ENCODE measurements at places on chromosomes 1 and 21.

DNA sequence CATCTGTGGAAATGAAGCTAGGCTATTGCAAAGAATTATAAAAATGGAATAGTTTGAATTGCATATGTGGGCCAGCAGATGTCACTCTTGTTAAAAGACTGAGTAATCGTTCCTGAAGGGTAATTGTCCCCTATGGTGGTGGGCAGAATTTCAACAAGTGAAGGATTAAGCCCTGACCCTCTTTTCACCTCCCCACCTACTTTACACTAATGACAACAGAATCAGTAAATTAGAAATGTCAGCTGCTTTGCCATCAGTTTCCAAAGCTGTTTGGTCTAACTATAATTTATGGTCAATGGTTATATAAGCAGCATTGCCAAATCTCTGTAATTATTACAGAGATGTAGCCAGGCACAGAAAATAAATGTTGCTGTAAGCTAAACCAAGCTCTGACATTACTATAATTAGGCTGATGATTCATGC, 898.6 kb downstream of the AMY1C start:
- DNase-seq: no peak

- DNase-seq: peak; percentile 74
Measured at GRCh38 chr1:227729881-227730629, 5.0 kb downstream of the JMJD4 start.

DNA sequence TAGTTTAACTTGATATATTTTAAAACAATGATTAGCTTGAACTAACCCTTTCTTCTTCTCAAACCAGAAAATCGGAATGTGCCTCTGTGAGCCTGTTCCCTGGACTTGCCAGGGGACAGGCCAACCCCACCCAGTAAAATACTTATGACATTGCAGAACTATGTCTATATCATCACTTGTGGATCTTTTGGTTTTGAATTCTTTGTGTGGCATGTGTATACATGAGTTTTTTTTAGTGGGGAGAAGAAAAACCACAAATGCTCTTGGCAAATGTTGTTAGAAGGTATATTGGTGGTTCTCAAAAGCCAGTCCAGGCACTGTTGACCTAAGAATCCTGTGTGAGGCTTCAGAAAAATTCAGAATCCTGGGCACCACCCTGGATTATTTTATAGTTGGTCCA, 347.4 kb downstream of the SIPA1L2 start:
- DNase-seq: no peak

- no peak for DNase-seq
Measured at GRCh38 chr1:8745749-8746390, 71.6 kb downstream of the RERE start.

DNA sequence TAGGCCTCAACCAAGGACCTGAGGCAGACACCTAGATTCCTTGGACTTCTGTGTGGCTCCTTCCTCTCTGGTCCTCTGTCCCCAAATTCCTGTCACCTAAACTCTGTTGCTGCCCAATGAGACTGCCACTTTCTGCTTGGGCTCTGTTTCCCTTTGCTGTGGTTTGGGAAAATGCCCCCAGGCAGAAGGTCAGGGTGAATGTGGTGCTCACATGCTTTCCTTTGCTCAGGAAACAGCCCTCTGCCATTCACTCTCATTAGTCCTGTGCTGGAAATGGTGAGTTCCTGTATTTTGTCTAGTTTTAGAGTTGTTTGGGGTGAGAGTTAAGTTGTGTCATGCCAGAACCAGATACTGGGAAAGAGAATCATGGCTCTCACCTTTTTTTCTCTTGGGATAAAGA, 22.7 kb upstream of the SHE start:
- DNase-seq: no peak

GRCh38 chr1:207805841-207806421, 54.1 kb downstream of the CD46 start:
- peak; percentile 98 for DNase-seq

DNA sequence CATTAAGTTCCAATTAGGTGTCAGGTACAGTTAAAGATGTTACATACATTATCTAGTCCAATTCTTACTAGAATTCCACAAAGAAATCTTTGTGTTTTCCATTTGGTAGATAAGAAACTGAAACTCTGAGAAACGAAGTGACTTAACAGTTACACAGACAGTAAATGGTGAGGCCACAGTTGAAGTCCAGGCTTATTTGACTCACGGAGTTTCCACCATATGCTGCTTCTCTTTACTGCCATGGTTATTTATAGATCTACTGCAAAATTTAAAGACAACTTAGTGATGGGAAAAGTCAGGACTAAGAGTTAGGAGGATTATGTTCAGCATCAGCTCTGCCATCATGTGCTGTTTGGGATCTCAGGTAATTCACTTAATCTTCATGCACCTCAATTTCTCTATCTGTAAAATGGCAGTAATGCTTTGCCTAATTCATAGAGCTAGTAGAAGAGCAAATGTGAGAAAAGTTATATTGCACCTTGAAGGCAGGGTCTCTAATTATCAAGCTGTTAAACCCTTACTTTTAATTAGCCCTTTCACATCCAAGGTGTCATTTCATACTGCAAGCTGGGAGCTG, 26.2 kb upstream of the SAMSN1 start:
- no peak for DNase-seq

DNA sequence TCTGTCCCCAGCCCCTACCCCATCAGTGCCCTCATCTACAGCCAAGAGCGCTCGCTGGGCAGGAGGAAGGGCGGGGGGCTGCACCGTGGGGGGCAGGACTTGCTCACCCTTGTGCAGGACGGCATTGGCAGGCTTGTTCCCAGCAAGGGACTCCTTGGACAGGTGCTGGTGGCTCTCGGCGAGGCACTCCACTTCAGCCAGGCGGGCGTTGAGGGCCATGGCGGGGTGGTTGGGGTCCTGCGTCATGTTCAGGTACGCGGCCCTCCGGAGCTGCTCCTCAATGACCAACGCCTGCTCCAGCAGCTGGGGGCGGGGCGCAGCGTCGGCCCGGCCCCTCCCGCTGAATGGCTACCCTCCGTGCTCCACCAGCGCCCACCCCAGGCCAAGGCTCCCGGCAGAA, 64.0 kb downstream of the KCNAB2 start:
- no peak for DNase-seq

DNA sequence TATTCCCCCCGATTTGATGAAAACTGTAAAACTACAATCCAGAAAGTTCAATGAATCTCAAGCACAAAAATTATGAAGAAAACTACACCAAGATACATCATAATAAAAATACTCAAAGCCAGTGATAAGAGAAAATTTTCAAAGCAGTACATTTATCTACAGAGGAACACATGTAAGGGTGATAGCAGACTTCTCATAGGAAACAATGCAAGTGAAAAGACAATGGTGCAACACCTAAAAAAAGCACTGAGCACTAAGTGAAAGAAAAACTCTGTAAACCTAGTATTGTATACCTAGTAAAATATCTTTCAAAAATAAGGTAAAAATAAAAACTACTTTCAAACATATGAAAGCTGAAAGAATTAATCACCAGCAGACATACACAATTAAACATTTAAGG, 76.1 kb upstream of the IRF2BP2 start:
- DNase-seq: peak; percentile 16

DNA sequence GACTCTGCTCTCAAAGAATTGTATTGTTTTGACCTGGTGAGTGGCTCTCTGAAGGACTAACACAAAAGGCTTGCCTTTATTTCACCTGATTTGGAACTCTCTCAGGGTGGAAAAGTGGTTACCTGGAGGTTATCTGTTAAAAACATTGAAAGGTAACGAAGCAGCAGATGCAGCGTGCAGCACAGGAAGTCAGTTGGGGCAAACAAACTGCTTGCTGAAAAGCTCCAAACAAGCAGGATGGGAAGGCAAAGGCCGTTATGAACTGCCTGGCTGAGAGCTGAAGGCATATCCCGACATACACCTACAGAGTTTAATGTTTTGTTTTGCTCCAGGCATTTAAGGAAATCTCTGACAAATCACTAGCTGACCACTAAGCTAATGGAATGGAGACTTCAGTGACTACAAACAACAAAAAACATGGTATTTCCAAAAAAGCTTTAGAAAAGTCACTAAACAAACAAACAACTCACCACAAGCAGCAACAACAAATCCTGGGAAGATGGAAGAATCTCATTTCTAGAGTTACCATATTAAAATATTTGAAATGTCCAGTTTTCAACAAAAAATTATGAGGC, 44.3 kb upstream of the BATF3 start:
- DNase-seq: no peak

DNA sequence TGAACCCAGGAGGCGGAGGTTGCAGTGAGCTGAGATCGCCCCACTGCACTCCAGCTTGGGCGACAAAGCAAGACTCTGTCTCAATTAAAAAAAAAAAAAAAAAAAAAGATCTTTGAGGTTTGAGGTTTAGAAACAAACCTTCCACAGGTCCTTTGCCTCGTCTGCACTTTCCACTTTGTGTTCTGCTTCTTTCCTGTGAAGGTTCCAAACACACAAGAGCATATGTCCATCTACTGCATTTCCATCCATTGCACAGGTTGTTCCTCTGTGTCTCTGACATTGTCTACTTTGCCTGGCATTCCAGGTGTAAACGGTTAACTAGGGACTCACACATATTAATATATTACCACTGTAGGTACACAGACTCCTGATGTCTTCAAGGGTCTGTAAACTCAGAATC, 40.1 kb downstream of the DSTYK start:
- DNase-seq: no peak

DNA sequence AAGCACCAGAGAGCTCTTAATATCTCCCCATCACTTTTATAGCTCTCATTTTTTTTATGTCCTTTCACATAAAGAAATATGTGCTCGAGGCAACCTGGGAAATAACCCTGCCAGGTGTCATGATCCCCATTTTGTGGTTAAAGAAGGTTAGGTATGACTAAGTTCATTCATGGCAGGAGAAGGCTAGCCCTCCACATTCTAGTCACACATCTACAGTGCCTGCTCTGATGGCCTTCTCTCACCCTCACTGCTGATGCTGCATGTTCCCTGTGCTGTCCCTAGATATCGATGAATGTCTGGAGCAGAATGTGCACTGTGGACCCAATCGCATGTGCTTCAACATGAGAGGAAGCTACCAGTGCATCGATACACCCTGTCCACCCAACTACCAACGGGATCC, 187.5 kb downstream of the TPR start:
- DNase-seq: no peak

DNA sequence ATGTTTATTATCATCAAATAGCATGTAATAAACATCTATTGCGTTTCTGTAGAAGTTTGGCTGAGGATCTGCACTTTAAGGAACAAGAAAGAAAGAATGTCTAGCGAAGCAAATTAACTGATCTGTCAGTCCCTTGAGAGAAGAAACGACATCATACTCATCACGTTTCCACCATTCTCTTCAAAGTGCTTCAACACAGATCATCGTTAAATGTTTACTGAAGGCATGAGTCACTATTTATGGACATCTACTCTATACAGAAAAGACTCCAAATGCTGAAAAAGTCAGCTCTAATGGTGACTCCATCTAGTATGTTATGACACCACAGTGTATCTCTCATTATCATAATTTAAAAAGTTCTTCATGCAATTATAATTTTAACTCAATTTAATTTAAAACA, 369.1 kb downstream of the RGS7 start:
- DNase-seq: peak; percentile 33

DNA sequence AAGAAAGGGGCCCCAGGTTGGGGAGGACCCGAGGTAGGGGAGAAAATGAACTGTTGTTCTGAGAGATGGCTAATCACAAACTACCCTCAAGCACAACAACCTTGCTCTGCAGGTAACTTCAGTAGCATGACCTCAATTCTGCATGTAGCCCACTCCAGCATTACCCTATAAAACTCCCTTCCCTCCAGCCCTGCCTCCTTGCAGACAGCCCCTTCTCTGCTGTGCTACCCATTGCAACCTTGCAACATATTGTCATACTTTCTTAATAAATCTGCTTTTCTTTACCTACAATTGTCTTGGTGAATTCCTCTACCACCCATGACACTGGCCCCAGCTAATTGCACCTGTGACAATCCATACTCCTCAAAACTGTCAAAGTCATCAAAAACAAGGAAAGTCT, 428.9 kb downstream of the MATN1 start:
- DNase-seq: no peak

GRCh38 chr1:187680823-187681222, 852.1 kb downstream of the PLA2G4A start:
- peak; percentile 36 for DNase-seq

GRCh38 chr1:155083865-155084721, 5.5 kb downstream of the EFNA3 start:
- DNase-seq: peak; percentile 59

Measured in fibroblast of mammary gland (primary cell).